Dermis blood vessel endothelial cell (primary cell): ENCODE measurements at places on chromosomes 4 and X. TPM values are rescaled to one million over a fixed set of nuclear protein-coding genes. Genes with fewer than 3 reads are reported as not detected.

DNA sequence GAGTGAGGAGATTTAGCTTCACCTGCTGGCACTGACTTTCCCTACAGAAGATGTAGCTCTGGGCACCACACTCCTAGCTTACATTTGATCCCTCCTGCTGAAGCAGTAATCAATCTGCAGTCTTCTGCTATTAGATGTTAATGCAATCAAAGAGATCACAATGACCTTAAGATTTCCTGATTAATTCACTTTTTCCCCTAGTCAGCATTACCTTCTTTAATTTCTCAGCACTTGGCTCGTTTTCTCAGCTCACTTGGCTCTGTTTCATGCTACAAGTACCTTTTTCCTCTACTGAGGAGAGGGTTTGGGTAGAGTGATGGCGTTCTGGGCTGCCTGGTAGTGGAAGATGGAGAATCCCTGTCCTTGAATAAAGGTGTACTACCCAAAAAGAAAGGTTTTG, 113.0 kb upstream of the PAK3 start:
- no peak for DNase-seq

DNA sequence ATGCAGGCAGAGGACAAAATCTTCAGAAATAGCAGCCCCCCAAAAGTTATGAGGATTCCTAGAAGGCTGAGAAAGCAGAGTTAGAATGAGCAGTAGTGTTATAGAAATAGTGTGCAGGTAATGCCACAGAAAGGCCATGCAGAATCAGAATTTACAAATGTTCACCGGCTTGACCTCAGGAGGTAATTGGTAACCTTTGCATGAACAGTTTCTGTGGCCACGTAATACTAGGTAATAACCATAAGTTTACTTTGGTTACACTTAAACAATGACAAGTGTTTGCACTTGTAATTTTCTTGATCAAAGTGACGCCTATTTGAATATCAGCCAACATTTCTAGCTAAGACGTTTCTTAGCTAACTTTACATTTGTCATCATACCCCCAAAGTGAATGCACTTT, 393.6 kb downstream of the GPAT3 start:
- DNase-seq, result no peak

DNA sequence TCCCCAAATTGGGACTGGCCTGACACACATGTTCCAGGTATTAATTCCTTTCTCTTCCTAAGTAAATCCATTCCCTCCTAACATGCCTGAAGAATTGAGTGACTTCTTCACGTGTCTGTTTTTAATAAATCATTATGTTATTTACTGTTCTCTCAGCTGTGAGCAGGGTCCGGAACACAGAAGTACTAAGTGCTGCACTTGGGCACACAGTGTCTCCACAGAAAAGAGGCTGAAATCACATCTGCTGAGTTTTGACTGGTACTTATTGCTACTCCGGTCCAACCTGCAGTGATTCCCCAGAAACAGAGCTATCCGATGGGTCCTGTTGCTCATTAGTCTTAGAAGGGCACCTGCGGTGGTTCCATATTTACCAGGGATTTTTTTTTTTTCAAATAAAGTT, 202.6 kb downstream of the RBM46 start:
- no peak for DNase-seq

Gene SORCS2
- total RNA-seq, result under 0.01 and 0.05 TPM in 2 replicates
